ENCODE measurements at places on chromosomes 1 and 21.

GRCh38 chr21:38219049-38219628, 37.7 kb upstream of the KCNJ15 start:
- peak; percentile 70 for DNase-seq

- no peak for DNase-seq
Measured at GRCh38 chr1:156772728-156773497, 5.6 kb downstream of the PRCC start.

- DNase-seq, result no peak
Measured at GRCh38 chr1:103256490-103256889, 148.2 kb upstream of the COL11A1 start.

DNA sequence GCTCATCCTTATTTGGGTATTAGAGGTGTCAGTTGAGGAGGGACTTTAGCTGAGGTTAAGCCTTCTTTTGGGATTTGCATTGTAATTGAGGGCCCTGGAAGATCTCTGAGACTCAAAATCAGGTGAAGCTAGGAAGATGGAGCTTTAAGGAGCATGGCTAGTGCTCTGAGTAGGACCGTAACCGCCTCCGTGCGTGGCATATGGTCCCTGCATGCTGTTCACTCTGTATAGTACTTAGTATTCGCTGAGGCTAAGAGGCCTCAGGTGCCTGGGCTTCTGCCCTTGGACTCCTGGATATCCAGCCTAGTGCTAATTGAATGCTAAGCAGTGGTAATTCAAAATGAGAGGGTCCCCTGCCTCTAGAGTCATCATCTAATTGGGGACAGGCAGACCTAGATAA, 22.5 kb downstream of the NSUN4 start:
- DNase-seq, result no peak

- no peak for DNase-seq
Measured at GRCh38 chr1:106072909-106073600, 983.4 kb upstream of the PRMT6 start.

DNA sequence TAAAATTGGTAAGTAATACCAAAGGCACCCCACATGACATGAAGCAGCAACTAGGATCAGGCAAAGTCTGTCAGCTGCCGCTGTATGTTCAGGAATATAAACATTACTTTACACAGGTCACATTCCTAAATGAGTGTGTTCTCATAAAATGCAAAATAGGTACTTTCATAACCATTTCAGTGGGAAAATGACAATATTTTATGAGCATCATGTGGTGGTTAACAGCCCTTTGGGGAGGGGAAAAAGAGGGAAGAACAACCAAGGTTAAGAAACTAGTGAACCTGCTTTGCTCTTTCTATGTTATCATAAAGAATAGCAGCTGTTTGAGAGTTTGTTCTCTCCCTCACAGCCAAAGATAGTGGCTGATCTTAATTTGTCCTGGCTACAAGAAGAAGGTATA, 105.4 kb upstream of the LBR start:
- no peak for DNase-seq

- peak; percentile 86 for DNase-seq
Measured at GRCh38 chr1:215146240-215146975, 63.9 kb downstream of the KCNK2 start.

GRCh38 chr1:178540204-178540603, 27.3 kb downstream of the TEX35 start:
- DNase-seq, result no peak

DNA sequence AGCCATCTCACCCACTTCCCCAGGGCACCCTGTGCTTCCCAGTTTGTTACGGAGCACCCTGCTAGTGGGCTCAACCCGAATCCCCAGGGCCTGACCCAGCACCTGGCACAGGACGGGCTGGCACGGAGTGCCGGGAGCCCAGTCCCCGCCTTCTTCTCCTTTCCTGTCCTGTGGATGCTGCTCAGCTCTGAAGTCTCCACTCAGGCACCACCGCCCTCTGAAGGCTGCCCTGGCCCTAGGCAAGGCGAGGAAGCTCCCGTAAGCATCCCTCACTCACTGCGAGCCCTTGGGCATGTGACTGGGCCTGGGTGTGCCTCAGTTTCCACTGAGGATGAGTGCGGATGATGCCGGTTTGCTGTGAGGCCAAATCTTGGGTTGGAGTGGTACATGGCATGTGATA, 21.8 kb downstream of the SLC1A7 start:
- no peak for DNase-seq

GRCh38 chr1:42684139-42684538, 1.9 kb downstream of the YBX1 start:
- DNase-seq, result peak; percentile 8

GRCh38 chr21:46172863-46173528, 11.3 kb downstream of the SPATC1L start:
- DNase-seq, result no peak

DNA sequence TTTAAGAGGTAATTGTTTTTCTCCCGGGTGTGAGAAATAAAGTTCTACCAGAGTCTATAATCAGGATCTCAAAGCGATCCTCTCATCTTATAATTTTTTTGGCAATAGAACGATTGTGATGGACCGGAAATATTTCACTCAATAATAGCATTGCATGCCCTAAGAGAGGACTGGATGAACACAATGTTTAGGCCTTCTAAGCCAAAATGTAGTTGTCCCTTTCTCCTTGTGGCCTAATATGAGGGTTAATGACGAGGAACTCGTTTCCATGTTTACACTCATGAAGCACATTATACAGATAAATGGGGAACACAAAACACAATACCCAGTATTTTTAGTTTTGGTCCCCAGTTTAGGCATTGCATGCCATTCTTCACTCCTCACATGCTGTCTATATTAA, 5.9 kb downstream of the TBX15 start:
- DNase-seq, result no peak

DNA sequence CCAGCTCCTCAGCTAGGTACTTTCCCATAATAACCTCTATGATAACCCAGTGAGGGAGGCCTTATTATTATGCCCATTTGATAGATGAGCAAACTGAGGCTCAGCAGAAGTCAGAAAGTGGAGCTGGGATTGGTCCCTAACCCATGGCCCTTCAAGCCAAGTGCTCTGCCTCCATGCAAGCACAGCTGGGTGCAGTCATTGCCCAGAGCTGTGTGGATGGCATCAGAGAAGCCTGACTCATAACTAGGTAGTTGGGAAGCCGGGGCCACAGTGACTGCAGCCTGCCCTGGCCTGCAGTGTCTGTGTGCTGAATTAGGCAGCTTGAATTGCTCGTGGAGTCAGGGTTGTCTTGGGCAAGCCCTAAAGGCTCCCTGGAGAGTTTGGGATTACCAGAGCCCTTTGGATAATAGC, 89.9 kb upstream of the SLC2A1 start:
- no peak for DNase-seq

DNA sequence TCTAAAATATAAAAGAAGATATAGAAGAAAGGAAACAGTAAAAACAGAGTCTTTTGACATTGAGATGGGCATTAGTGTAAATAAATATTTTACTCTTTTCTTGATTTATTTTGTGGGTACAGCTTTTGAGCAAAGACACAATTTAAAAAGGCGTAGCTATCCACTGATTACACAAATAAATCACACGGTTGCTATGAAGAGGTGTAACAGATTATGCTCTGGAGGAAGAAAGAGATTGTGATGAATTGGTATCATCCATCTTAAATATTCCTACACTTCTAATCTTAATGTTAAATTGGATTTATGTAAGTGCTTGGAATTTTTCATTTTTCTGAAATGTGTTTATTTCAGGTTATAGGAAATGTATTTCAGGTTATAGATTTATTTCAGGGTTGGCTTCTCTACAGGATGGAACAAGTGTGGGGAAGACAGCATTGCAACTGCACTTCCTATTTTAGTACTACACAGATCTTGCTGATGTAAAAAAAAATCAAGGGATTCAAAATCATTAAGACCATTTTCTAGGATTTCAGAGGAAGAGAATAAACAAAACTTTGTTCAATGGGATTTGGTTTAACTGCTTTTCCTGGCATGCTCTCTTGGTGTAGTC, 15.3 kb downstream of the XCL1 start:
- DNase-seq, result no peak

DNA sequence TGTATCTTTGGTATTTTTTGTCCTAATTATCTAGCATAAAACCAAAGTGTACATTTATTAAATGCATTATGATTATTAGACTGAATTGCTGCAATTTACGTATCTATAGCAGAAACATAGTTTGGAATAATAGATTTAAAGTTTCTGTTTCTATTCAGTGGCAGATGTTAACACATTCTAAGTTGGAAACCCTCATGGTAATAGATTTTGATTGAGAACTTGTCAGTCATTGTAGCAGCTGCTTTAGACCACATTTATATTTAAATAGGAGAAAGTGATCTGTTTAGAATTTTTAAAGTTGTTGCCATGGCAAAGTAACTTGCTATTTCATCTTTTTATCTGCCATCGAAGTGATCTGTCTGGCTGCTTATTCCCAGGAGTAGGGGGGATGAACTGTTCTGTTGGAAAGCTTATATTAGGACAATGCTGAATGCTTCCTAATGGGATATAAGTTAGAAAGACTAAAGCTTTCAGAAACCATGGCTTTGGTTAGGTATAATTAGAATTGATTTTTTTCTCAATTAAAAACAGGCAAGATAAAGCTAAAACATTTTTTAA, 61.6 kb downstream of the HS2ST1 start:
- DNase-seq, result no peak

- DNase-seq, result no peak
Measured at GRCh38 chr1:205344066-205344928, 12.4 kb downstream of the KLHDC8A start.

GRCh38 chr1:162228586-162228985, 148.1 kb downstream of the SPATA46 start:
- DNase-seq, result no peak

DNA sequence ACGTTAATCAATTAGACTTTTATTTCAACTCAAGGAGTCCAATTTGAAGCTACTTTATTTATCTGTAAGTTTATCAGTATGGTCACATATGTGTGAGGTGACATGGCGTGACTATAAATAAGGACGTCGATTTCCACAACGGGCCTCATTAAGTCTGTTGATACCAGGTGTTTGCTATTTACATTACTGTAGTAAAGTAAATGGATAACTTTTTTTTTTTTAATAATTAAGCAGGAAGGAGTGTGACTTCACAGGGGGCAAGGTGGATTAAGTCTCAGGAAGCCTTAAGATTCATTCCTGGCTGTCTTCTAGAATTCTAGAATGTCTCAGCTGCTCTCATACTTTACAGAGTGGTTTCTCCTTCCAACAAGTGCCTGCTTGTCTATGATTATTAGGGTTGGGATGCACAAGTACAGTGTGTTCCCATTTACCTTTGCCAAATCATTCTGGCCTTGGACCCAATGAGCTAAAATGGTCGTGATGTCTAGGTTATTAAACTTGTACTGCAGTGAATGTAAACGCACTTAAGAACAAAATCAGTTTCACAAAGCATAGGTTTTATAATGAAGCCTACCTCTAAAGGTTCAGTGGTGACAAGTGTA, 15.5 kb downstream of the MAP3K7CL start:
- DNase-seq, result no peak

DNA sequence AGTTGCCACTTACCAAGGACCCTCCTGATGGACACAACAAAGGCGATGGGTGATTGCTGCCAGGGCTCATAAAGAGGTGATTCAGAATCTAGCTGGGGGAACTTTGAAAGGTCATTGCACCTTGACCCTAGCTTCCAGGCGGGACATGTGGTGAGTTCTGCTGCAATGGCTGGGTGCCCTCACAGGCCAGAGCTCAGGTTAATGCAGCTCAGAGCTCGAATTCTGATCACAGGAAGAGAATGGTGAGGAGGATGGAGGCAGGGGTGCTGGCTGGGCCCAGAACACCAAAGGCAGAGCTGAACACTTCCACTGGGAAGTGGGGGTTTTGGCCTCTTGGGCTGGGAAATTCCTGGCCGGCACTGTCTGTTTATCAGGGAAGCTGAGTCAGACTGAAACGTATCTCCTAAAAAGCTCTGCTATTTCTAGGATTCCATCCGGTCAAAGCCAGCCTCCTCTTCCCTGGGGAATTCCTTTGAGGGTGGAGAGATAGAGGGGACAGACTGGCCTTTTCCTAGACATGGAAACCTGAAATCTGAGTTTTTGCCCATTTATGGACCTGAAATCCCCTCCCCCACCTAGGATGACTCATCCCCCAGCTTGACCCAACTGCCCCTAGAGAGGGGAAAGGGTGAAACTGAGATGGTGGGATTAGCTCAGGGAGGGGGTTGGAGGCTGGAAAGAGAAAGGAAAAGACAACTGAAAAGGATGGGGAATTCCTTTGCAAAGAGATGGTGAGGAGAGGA, 27.2 kb downstream of the NUAK2 start:
- no peak for DNase-seq

DNA sequence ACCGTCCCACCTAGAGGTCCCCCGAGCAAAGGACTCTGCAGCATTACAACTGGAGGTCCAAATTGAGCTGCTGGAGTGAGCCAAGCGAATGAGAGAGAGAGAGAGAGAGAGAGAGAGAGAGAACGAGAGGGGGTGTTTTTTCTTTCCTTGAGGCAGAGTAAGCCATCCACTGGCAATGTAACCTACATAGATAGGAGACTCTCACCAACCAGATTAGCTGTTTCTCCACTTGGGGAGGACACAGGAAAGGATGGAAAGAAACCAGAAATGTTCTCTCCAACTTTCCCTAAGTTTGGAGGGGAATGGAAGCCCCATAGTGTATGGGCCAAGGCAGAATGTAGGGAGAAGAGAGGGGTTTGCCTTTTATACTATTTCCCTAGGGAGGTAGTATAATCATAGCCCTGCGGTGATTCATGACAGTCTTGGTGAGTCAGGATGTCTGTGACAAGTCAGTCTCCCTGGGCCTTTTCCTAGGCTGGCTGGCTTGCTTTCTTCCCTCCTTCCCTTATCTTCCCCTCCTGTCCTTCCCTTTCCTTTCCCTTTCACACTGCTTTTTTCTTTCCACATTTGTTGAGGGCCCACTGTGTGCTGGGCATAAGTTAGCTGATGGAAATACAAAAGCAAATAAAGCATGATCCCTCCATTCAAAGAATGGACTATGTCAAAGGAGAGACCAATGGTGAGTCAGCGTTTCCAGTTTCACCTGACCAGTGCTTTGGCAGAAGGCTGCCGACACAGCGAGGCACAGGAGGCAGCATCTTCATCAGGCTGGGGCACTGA, 7.1 kb downstream of the FNDC7 start:
- no peak for DNase-seq

- no peak for DNase-seq
Measured at GRCh38 chr1:84254703-84255238, 46.7 kb upstream of the SAMD13 start.

GRCh38 chr1:77412820-77413530, 131.2 kb downstream of the AK5 start:
- DNase-seq, result no peak

Data from AML-193 (cell line).